Stimulated activated CD8-positive, alpha-beta memory T cell treated with anti-CD3 and anti-CD28 coated beads, Interleukin-2, amount 100 ng/mL, for 48 hours (primary cell): ENCODE measurements at places on chromosomes 4 and X.
A peak's percentile ranks its signal among the peaks of the same experiment; 100 is the strongest.

DNA sequence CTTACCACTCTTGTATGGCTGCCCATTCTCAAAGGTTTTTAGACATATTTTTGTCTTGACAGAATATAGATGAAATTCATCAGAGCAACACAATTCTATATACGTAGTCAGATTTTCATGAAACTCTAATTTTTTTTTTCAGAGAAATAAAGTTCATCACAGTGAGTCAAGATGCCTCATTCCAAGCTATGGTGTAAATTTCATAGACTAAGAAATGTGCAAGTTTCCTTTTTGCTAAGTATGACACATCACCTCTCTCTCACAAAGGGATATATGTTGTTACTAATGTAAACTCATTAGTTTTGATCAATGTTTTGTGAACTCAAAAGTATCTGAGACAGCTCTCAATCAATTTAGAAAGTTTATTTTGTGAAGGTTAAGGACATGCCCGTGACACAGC lies 60.4 kb upstream of the ATXN3L start:
- DNase-seq, result no peak

DNA sequence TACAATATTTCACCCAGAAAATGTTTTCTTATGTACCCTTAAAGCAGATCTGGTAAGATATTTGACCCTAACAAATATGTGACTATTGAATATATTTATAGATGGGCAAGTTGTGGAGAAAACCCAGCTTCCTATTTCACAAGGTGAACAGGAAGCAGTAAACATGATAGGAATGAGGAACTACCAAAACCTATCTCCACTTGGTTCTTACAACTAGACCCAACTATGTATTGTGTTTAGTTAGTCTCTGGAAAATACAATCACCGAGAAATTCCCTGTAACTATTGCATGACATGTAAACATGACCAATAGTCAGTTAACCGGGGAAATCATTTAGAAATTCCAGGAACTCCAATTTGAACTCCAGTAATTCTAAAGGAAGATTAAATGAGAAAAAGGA lies 8.4 kb upstream of the RXFP1 start:
- DNase-seq, result no peak

- peak; percentile 28 for DNase-seq
Measured at GRCh38 chrX:47384502-47384901, 14.1 kb downstream of the ZNF157 start.

GRCh38 chr4:82491251-82491960 lies 61.0 kb downstream of the ENOPH1 start:
- DNase-seq, result no peak

GRCh38 chr4:165630671-165631070 lies 242.4 kb upstream of the TLL1 start:
- no peak for DNase-seq
